ENCODE measurements at places on chromosomes 12 and 14.

DNA sequence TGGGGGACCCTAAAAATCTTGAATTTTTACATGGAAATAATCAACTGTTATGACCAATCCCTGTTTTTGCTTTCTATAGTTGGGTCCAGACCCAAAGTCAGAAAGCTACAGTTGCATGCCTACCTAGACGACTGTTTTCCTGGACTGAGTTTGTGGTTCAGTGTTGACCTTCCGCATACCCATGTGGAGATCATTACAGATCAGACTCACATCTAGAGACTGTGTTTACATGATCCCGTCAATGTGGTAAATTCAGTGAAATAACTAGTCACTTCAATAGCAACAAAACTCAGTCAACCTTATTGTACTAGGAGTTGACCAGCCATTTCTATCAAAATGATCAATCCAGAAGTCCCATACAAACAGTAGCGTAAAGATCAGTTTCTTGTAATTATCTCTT lies 257.6 kb downstream of the EGLN3 start:
- DNase-seq: no peak

DNA sequence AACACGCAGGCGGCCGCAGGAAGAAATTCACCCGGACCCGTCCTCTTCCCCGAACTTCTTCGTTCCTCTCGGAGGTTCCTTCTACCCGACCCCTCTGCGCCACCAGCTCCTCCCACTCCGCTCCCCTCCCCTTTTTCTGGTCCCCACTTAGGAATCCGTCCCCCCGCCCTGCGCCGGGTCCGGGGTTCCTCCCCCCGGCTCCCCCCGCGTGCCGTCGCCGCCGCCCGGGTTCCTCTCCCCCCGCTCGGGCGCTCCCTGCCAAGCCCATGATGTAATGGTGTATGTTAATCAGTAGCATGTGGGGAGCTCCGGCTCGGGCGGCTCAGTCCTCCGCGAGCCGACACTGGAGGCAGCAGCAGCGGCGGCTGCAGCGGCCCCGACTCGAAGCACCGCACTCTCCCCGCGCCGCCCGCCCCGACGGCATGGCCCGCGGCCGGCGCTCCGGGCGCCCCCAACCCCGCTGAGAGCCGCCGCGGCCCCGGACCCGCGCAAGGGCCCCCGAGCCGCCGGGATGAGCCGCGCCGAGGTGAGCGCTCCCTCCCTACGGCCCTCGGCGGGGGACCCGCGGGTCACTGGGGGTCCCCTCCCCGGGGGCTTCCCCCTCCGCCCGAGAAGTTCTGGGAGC lies 1.0 kb upstream of the SAMD4A start:
- DNase-seq: no peak

DNA sequence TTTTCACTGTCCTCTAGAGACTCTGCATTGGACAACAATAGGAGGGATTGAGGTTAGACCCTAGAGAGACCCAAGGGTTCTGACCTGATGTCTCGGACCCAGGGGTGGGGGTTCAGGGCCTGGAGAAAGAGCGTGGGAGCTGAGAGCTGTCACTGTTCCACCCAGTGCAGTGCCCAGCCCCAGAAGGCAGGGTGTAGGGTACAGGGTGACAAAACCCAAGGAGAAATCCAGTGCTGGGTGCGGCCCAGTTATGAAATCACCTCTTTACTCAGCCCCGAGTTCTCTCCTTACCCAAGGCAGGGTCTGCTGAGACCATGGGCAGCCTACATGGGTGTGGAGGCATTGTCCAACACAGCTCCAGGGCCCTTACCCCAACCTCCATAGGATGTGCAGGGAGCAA lies 2.6 kb downstream of the AQP2 start:
- no peak for DNase-seq

DNA sequence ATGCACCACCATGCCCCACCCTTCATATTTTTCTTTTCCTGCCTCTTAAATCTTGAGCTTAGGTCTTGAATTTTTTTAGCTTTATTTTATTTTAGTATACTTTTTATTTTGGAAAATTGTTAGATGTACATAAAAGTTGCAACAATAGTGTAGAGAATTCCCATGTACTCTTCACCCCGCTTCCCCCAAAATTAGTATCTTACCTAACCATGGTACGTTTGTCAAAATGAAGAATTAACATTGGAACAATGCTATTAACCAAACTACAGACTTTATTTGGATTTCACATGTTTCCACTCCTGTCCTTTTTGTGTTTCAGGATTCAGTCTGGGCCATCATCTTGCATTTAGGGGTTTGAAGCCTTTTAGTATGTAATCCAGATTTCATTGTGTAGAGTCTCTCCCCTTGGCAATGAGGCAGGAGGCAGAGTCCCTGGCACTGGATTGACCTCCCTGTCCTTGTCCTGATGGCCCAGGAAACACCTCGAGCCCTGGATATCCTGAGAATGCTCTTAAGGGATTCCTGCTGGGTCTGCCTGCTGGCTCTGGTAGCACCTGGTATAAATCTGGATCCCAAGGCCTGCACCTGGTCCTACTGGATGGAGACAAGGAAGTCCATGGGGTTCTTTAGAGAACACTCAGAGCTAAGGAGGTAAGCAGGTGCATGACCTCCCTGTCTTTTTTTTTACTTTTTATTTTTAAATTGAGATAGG lies 19.9 kb upstream of the CTDSP2 start:
- no peak for DNase-seq

Data from NCI-H1417 treated with DMSO at 0.1 percent for 48 hours (cell line).